Activated naive CD8-positive, alpha-beta T cell treated with anti-CD3 and anti-CD28 coated beads, Interleukin-2, amount 50 U/mL, for 16 hours (primary cell): ENCODE measurements at places on chromosomes 11 and 22.

DNA sequence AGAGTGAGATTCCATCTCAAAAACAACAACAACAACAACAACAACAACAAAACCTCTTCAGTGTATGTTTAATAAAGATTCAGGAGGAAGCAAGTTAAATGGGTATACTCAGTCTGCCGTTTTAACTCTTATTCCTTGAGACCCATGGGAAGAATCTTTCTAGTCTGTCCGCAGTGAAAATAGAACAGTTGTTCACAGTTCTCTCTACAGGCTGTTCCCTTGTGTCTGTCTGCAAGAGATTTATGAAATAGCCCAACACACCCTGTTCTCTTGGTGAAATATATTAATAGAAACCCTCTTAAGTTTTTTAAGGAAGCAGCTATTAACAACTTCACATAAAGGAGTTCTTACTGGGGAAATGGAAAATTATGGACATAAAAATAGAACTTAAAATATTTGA lies 682.2 kb upstream of the RAG2 start:
- DNase-seq = no peak

GRCh38 chr11:71129624-71130023 lies 122.8 kb downstream of the SHANK2 start:
- DNase-seq = no peak

DNA sequence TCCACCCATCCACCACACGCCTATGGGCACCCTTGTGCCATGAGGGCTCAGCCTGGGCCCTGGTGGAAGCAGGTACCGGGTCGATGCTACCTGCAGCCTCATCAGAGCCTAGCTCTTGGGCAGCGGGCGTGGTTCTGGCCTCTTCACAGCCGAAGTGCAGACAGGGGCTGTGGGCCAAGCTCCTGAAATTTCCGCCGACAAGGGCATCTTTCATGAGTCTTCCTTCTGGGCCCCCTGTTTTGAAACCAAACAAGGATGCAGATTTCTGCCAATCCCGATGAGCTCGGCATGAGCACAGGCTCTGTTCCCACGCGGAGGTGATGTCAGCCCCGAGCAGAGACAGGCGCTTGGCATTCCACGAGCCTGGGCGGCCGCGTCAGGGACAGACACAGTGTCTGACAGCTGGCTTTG lies 22.6 kb upstream of the MGAT3 start:
- DNase-seq = no peak

DNA sequence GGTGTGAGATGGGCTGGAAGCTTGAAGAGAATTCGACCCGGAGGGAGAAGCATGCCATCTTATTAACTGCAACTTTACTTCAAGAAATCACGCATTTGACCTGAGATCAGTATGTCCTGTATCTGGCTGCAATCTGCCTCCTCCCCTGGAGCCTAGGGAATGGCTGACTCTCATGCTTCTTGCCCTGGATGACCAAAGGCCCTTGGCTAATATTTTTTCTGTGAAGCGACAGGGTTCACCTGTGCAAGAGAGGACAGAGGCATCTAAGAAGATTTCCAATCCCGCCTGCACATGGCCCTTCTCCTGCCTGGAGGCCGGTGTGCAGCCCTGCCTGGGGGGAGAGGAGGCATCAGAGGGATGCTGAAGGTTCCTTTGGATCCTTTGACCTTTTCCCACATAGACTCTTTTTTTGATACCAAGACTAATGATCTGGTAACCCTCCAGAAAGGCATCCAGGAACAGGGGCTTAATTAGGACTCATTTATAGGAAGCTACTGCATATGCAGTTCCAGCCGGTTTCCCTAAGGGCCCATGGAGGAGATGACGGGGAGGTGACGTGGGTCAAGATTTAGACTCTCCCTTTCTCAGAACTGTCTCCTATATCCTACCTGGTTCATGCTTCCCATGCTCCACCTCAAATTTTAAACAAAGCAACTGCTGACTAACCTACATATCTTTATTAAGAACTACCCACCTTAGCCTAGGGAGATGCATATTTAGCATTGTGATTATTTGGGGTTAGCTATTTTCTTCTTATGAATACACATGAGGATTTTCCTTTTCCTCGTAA lies 50.8 kb downstream of the NTM start:
- DNase-seq = no peak

GRCh38 chr11:2102883-2103213 lies 36.3 kb downstream of the IGF2 start:
- no peak for DNase-seq
